ENCODE measurements at places on chromosomes 13 and 19. TPM values are rescaled to one million over a fixed set of nuclear protein-coding genes. Genes with fewer than 3 reads are reported as not detected.

Gene ZNF570
- 1.4 TPM for polyA plus RNA-seq

Gene AMER2
- 0.03 TPM for polyA plus RNA-seq

Gene SMIM44
- not detected for polyA plus RNA-seq

Gene ZSWIM4
- 2.3 TPM for polyA plus RNA-seq

Gene TEKTIP1
- 3.3 TPM for polyA plus RNA-seq

Gene BICRA
- polyA plus RNA-seq = 8.1 TPM

Gene RFXAP
- 4.6 TPM for polyA plus RNA-seq

Gene HRC
- 2.4 TPM for polyA plus RNA-seq

Gene LILRB4
- 1.8 TPM for polyA plus RNA-seq

Gene DKKL1
- not detected for polyA plus RNA-seq

Gene SNRPD2
- 264 TPM for polyA plus RNA-seq

Gene KCNN4
- polyA plus RNA-seq = not detected

Gene SAE1
- polyA plus RNA-seq = 28.6 TPM

Gene LCP1
- 14.1 TPM for polyA plus RNA-seq

Gene RAB3A
- polyA plus RNA-seq = 0.81 TPM

Gene SELENOV
- polyA plus RNA-seq = not detected

Gene NAPSA
- polyA plus RNA-seq = 7.0 TPM

Gene FCAR
- not detected for polyA plus RNA-seq

Gene ZIC2
- polyA plus RNA-seq = not detected

Gene CNN1
- polyA plus RNA-seq = 22.7 TPM

Gene KRTDAP
- polyA plus RNA-seq = not detected

Gene CEACAM16
- 0.07 TPM for polyA plus RNA-seq

Gene CGB2
- polyA plus RNA-seq = not detected

Gene ZNF418
- polyA plus RNA-seq = 14.1 TPM

Gene PPP2R1A
- polyA plus RNA-seq = 147 TPM

Gene FPR3
- 5.1 TPM for polyA plus RNA-seq

Gene PNMA8B
- 1.3 TPM for polyA plus RNA-seq

Gene FXYD3
- polyA plus RNA-seq = 119 TPM

Gene NUFIP1
- polyA plus RNA-seq = 1.6 TPM
